ENCODE measurements at places on chromosomes 6 and 20.

- no peaks in the 10 kb centered on the region for H3K36me3 ChIP-seq
Measured at GRCh38 chr6:1127597-1128288, 184.2 kb upstream of the FOXQ1 start.

DNA sequence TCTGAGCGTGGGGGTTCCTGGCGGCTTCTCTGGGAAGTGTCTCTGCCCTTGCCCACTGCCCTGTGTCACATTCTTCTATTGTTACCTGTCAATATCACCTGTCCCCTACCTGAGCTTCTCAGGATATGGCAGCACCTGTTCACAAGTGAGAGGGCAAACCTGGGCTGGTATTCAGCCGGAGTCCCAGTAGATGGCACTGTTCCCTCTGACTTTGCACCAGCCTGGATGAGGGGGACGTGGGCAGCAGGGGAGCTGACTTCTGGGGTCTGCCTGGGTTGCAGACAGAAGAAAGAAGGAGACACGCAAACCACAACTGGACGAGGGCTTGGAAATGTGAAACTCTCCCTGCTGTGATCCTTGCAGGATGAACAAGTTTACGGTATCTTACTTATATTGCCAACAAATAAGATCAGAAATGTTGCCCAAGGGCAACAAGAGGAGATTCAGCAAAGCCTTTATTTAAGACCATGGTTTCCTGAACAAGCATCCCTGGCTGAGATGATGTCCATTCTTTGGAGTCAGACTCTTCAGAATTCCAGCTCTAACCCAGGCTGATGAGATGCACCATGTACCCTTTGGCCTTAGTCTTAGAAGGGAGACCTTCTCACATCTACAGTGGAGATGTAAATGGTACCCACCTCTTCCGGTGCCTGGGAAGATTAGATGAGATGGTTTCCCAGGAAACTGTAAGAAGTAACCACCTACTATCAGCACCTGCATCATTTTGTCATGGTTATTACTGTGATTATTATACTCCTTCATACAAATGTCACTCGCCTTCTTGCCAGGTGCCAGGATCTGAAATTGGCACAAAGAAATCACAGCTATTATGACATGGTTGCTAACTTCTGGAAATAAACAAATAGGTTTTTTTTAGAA lies 400.0 kb upstream of the CDH4 start:
- peaks cover 7% of the 10 kb centered on the region for H3K27me3 ChIP-seq
- H3K4me1 ChIP-seq = no peaks in the 10 kb centered on the region
- no peak overlapping the region for H3K27ac ChIP-seq
- H3K36me3 ChIP-seq = no peaks in the 10 kb centered on the region

GRCh38 chr20:22450537-22450936 lies 133.8 kb downstream of the FOXA2 start:
- no peaks in the 10 kb centered on the region for H3K4me1 ChIP-seq
- no peak overlapping the region for H3K27ac ChIP-seq
- H3K4me3 ChIP-seq = no peak overlapping the region
- no peaks in the 10 kb centered on the region for H3K36me3 ChIP-seq
- peaks cover 11% of the 10 kb centered on the region for H3K27me3 ChIP-seq
- DNase-seq = no peak

- no peak for DNase-seq
- no peak overlapping the region for H3K27ac ChIP-seq
- H3K4me3 ChIP-seq = no peak overlapping the region
Measured at GRCh38 chr6:156107624-156108101, 652.0 kb upstream of the NOX3 start.

DNA sequence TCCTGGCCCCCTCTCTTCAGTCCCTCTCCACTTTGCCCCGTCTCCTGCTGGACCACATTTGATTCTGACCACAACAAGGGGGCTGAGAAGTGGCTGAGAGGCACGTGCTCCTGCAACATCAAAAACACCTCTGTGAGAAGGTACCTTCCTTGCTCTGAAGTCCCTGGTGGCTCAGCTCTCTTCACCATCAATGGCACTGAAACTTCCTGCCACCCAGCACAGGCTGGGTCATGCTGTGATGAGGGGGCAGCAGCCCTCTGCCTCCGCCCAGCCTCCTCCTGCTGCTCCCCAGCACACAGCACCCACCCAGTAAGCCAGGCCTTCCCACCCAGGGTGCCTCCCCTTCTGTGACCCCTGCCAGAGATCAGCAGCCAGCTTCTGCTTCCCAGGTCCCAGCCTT lies 10.3 kb downstream of the ZMYND8 start:
- no peak overlapping the region for H3K4me3 ChIP-seq
- no peak for DNase-seq
- H3K36me3 ChIP-seq = no peaks in the 10 kb centered on the region
- no peaks in the 10 kb centered on the region for H3K27me3 ChIP-seq

DNA sequence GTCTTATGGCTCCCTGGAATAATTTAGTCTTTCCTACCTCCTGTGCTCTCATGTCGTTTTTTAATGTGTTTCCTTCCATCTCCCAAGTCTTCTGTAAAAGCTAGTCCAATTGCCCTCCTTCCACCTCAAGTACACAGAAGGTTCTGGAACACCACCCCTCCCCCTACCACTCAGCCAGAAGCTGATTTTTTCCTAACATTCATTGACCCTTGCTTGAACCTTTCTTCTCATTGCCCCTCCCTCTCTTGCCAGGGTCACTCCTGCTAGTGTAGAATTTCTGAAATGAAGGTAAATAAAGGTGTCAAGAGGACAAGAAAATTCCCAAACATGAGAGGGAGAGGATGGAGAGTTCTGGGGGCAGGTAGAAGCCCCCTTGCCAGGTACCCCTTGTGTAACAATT lies 38.6 kb downstream of the PLEKHG1 start:
- H3K27me3 ChIP-seq = 0 out of 2 replicates have a peak, but pooled peaks cover 8% of the 10 kb centered on the region
- peaks cover 8% of the 10 kb centered on the region for H3K4me1 ChIP-seq
- H3K4me3 ChIP-seq = no peak overlapping the region
- no peak overlapping the region for H3K27ac ChIP-seq
- no peak for DNase-seq
